ENCODE measurements at places on chromosomes 7 and 10. TPM values are rescaled to one million over a fixed set of nuclear protein-coding genes. Genes with fewer than 3 reads are reported as not detected.

The SFMBT2 gene
- 25.1 TPM for total RNA-seq

The AIFM2 gene
- 9.5 TPM for total RNA-seq

The GJD4 gene
- not detected for total RNA-seq

The CCDC186 gene
- 16.4 TPM for total RNA-seq

The THNSL1 gene
- 7.4 TPM for total RNA-seq

The NAPEPLD gene
- total RNA-seq: 20.6 TPM

GRCh38 chr7:116101704-116102103, 71.1 kb upstream of the TFEC start:
- DNase-seq: no peak

- DNase-seq: no peak
Observed at GRCh38 chr7:27031289-27032172, 64.3 kb downstream of the HOXA1 start.

DNA sequence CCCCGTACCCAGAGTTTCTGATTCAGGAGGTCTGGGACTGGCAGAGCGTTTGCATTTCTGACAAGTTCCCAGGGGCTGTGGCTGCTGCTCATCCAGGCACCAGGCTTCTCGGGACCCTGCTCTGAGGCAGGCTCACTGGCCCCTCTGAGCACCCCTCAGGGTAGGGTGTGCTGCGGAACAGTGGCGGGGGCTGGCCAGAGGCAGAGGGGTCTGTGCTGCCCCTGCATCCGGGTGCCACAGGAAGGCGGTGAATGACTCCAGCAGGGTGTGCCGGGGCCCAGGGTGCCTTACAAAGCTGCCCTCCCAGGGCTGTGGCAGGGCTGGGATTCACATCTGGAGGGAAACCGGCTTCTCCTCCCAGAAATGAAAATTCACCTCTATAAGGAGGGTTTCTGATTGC, 77.4 kb downstream of the CHST15 start:
- DNase-seq: no peak

GRCh38 chr7:70494225-70495032, 637.5 kb upstream of the GALNT17 start:
- no peak for DNase-seq

DNA sequence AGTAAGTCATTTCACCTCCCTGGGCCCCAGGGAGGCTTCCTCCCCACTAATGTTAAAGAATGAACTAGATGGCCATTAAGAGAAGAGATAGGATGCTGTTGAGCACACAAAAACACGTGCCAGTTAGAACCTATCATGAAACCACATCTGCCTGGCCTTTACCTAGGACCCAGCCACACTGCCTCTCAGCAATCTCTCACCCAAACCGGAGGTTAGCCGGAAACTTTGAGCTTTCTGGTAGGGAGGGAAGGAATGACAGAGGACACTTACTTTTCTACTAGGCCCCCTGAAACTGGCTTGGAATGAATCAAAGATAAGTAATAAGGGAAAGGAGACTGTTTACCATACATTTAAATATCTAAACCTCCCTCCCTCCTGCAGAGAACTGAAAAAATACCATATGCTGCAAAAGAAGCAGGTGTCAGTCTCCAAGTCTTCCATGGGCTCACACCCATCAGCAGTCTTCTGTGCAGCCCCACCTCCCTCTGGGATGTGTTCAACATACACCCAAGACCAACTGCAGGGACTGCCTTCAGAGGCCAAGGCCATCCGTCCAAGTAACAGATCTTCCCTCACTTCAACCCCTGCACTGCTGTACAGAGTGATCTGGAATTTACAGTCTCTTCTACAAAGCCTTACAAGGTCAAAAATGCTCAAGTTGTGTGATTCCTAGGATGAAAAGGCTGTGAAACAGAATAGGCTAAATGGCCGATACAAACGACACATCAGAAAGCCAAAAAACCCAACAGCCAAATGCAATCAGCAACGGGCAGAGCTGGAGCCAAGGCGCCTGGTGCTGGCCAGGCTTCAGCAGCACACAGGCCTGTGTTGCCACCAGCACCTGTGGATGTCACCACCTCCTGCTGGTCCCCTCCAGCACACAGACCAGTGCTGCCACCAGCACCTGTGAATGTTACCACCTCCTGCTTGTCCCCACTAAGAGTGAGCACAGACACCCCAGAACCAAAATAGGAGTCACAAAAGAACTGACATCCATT, 42.4 kb downstream of the SORBS1 start:
- peak; percentile 40 for DNase-seq

DNA sequence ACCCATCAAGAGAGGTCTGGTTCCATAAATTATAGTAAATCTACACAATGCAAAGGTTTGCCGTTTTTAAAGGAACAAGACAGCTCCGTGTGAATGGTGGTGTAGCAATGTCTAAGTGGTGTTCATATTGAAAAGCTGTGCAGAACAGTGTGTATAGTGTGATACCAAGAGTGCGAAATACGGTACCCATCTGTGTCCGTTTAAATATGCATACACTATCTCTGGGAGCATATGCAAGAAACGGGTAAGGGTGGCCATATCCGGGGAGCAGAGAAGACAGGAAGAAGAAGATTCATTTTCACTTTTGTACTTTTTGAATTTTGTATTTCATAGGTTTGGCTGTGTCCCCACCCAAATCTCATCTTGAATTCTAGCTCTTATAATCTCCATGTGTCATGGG, 102.0 kb downstream of the CCDC3 start:
- no peak for DNase-seq

- no peak for DNase-seq
Observed at GRCh38 chr10:36181426-36182178, 539.5 kb upstream of the FZD8 start.

GRCh38 chr10:20624642-20625041, 272.5 kb downstream of the NEBL start:
- no peak for DNase-seq

- no peak for DNase-seq
Observed at GRCh38 chr10:23467012-23467411, 28.1 kb downstream of the OTUD1 start.

DNA sequence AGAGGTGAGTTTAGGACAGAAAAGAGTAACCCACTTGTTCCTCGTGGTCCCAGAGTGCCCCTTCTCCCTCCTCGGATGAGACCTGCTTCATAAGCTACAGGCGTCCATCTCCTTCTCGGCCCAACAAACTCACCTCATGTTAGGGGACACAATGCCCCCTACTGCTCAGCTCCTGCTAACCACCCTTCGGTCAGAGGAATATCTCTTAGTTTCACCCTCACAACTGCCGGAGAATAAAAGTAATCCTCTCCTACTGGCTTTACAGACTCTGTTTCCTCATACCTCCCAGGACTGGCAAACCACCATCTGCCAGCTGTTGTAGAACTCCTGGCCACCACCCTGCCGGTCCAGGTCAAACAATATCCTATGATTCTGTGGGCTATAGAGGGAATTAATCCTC, 3.2 kb downstream of the AKR1B15 start:
- no peak for DNase-seq

GRCh38 chr7:13988731-13989125, 738 bp downstream of the ETV1 start:
- DNase-seq: no peak

GRCh38 chr10:75531571-75532031, 100.2 kb downstream of the LRMDA start:
- no peak for DNase-seq

GRCh38 chr10:44116474-44116873, 268.4 kb downstream of the CXCL12 start:
- DNase-seq: no peak

DNA sequence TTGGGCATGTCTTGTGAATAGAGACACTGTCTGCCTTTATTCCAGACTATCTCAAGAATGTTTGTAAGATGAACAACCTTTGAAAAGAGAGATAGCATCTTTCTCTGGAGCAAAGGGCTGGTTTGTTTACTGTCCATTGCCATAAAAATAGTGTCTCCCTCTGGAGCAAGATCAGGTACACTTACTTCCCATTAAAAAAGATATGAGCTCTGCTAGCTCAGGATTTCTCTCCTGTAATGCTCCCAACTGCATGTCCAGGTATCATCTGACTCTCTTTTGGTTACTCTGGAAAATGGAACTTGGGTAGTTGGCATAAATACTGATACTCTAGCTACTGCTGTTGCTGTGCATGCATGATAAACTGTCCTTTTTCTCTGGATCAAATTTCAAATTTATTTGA, 381.1 kb downstream of the TFEC start:
- no peak for DNase-seq

DNA sequence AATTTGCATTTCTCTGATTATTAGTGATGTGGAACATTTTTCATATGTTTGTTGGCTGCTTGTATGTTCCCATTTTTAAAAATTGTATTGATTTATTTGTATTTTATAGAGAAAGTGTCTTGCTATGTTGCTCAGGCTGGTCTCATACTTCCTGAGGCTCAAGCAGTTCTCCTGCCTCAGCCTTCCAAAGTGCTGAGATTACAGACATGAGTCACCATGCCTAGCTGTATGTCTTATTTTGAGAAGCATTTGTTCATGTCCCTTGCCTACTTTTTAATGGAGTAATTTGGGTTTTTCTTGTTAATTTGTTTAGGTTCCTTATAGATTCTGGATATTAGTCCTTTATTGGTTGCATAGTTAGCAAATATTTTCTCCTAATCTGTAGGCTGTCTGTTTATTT, 214.2 kb upstream of the KAT6B start:
- DNase-seq: no peak

- no peak for DNase-seq
Observed at GRCh38 chr7:68038621-68039314, 1042.1 kb downstream of the TYW1 start.

- DNase-seq: no peak
Observed at GRCh38 chr7:69047151-69047754, 551.0 kb upstream of the AUTS2 start.

- DNase-seq: no peak
Observed at GRCh38 chr10:132270721-132271457, 36.9 kb downstream of the STK32C start.

- no peak for DNase-seq
Observed at GRCh38 chr7:135189961-135190360, 19.5 kb upstream of the CYREN start.

- DNase-seq: no peak
Observed at GRCh38 chr7:32164341-32164996, 94.3 kb upstream of the PDE1C start.
